ENCODE measurements at places on chromosomes 5 and 9. TPM values are rescaled to one million over a fixed set of nuclear protein-coding genes. Genes with fewer than 3 reads are reported as not detected.
A peak's percentile ranks its signal among the peaks of the same experiment; 100 is the strongest.

DNA sequence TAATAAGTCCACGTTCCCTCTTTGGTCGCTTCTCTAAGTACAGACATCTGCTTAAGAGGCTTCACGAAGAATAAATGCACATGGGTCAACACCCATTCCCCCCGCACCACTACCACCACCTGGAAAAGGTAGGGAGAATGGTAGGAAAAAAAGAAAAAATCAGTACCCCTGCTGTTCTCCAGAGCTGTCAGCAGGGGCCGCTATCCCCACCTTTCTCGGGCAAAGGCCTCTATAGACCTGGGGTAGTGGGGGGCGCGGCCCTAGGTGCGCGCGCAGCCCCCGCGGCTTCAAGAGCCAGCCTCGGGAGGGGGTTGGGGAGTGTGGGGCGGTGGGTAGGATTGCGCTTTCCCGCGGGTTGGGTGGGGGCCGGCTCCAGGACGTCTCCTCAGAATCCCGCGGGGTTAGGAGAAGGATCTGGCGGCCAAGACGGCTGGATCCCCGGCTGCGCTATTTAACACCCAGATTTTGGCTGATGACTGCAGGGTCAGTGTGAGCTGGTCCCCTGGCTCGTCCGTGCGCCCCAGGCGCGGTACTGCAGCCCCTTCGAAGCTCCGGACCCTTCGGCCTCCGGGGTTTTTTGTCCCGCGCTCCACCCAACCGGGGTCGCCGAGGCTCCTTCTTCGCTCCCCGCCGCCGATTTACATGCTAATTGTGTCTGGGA is 1.6 kb upstream of the SEMA6A start:
- H3K4me3 ChIP-seq, result no peak overlapping the region
- H3K27ac ChIP-seq, result no peak overlapping the region
- peaks cover 25% of the 10 kb centered on the region for H3K4me1 ChIP-seq
- H3K36me3 ChIP-seq, result no peaks in the 10 kb centered on the region

DNA sequence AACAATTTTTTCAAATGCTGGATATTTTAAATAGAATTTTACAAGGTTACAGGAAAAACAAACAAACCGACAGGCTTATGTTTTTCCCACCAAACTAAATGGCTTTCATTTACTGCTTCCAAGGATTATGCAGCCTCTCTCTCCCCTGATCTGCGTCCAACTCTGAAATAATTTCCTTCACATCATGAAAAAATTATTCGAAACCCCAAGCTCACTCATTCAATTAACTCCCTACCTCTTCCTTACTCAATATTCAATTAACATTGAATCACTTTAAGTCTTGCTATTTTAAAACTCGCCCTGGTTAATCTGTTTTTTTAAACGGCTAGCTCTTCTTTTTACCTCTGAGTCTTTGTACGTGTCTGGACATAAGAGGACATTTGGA is 336.2 kb downstream of the AGTPBP1 start:
- DNase-seq, result no peak
- no peak overlapping the region for H3K4me3 ChIP-seq
- H3K27ac ChIP-seq, result no peak overlapping the region
- no peaks in the 10 kb centered on the region for H3K36me3 ChIP-seq

Gene TERT
- 11.9 TPM for total RNA-seq

GRCh38 chr9:4983601-4984165 is 1.4 kb upstream of the JAK2 start:
- peak overlapping the region; percentile 94 for H3K27ac ChIP-seq
- peaks cover 64% of the 10 kb centered on the region for H3K4me1 ChIP-seq
- DNase-seq, result no peak
- no peaks in the 10 kb centered on the region for H3K27me3 ChIP-seq
- no peak overlapping the region for H3K4me3 ChIP-seq

Gene NPM1
- total RNA-seq, result 3,905 TPM

DNA sequence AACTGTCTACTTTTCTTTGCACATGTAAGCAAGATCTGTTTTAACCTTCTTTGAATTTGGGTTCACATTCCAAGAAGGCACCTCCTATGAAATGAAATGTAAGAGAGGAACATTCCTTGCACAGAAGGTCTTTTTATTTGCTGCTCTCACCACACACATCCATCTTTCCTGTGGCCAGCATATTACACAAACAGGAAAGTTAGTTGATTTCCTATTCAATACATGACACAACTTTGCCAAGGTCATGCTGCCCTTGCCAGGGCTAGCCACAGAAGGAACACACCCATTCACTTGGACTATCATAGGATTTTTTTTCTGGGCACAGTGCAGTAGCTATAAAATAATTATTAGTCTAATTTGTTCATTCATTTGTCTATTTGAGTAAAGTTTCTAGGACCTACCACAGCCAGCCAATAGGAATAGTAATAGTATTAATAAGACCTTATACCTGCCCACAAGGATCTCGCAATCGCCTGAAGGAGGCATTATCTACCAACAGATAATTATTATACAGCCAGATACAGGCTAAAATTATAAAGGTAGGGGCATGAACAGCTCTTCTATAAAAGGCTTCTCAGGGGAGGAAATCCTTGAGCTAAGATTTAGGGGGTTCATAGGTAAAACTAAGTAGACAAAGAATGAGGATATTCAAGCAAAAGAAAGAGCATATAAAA is 78.1 kb upstream of the NREP start:
- H3K4me1 ChIP-seq, result no peaks in the 10 kb centered on the region
- H3K27me3 ChIP-seq, result no peaks in the 10 kb centered on the region
- no peak overlapping the region for H3K27ac ChIP-seq
- H3K4me3 ChIP-seq, result no peak overlapping the region

GRCh38 chr5:132096904-132097303 is 23.3 kb downstream of the CSF2 start:
- H3K4me1 ChIP-seq, result peaks cover 72% of the 10 kb centered on the region
- DNase-seq, result no peak
- H3K27me3 ChIP-seq, result no peaks in the 10 kb centered on the region
- H3K27ac ChIP-seq, result peak overlapping the region; percentile 86
- H3K4me3 ChIP-seq, result no peak overlapping the region

Gene SPARC
- 0.30 TPM for total RNA-seq

Gene ABITRAM
- 12.2 TPM for total RNA-seq

DNA sequence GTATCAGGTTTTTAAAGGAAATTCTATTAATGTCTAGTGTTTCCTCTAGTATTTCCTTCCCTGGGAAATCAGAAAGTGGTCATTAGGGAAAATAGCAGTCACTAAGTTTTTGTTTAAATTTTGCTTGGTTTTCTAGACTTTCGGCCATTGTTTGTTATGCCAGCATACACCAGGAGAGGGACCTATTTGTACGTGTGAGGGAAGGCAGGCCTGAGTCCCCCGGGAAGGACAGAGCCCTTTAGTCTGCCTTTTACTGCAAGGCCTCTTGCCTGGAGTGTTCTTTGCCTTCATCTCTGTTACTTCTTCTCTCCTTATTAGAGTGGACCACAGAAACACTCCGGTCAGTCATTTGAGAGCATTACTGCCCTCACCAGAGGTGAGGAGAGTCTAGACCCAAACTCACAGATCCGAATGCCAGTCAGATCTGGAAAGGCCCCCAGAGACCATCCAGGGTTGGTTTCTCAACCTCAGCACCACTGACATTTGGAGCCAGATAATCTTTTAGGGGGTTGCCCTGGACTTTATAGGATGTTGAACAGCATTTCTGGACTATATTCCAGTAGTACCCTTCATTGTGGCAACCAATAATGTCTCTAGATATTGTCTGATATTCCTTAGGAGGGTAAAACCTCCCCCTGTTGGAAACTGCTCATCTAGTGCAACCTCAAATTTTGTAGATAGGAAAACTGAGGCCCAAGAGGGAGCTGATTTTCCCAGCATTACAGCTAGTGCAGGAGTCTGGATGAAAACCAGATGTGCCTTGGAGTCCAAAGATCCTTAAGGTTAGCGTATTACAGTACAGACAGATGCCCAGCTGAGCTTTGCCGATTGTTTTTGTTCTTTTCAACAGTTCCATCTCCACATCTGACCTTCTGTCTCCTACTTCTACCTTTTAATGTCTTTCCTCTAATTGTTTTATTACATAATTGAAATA is 93.0 kb upstream of the NIPAL4 start:
- H3K4me3 ChIP-seq, result no peak overlapping the region
- no peak for DNase-seq
- no peaks in the 10 kb centered on the region for H3K27me3 ChIP-seq
- H3K36me3 ChIP-seq, result peaks cover 51% of the 10 kb centered on the region
- H3K4me1 ChIP-seq, result peaks cover 13% of the 10 kb centered on the region

Gene ZSWIM6
- 5.7 TPM for total RNA-seq

DNA sequence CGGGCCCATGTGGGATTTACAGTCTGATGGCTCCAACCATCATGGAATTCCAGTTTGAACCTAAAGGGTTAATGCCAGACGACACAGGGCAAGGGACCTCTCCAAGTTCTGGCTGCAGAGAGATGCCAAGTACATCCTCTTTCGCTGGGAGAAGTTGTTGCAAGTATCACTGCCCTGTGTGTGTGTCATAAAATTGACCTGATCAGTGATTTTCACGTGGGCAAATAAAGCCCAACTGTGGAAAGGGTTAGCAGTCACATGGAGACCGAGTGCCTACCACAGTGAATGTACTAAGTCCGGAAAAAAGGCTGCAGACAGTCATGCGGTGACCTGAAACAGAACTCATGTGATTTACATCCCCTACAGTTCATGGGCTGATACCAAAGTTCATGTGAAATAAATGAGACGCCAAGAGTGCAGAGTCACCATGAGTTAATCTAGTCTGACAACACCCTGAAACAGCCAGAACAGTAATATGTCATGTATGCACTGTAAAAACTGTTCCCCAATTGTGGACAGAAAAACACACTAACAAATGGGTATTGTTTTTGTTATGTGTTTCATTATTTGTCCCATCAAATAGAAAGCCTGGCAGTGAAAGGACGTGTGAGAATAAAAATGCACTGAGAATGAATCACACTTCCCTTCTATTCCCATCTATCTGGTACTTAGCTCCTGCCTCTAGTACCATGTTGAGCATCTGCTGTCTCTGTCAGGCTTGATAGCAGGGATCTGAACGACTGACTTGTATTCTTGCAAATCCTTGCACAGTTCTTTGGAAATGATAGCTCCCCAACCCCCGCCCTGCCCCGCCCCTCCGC is 115.7 kb downstream of the SUSD1 start:
- H3K27ac ChIP-seq, result no peak overlapping the region
- DNase-seq, result no peak
- peaks cover 7% of the 10 kb centered on the region for H3K36me3 ChIP-seq
- no peaks in the 10 kb centered on the region for H3K27me3 ChIP-seq

DNA sequence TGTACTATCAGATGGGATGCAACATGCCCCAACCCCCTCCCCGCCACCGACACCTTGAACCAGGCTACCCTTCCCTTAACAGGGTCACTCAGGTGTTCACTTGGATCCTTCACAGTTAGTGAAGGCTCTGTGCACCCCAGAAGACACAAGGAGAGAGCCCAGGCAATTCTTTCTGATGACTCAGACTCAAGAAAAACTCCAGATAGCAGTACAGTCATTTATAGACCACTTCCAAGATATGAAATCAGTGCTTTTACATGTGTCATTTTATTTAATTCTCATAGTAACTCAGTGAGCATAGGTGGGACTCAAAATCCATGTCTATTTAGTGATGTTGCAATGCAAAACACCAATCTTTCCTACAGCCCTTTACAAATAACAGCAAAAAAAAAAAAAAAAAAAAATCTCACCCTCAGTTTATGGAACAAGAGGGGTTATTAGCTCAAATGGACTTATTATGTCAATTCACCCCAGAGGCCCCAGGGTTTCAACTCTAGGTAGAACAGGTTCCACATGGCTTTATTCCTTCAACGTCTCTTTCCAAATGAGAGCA is 71.9 kb downstream of the FOXD1 start:
- no peaks in the 10 kb centered on the region for H3K36me3 ChIP-seq
- peaks cover 75% of the 10 kb centered on the region for H3K27me3 ChIP-seq
- no peak overlapping the region for H3K4me3 ChIP-seq
- no peak overlapping the region for H3K27ac ChIP-seq

Gene PPP3R2
- not detected for total RNA-seq

Gene DIPK1B
- total RNA-seq, result 0.25 TPM

DNA sequence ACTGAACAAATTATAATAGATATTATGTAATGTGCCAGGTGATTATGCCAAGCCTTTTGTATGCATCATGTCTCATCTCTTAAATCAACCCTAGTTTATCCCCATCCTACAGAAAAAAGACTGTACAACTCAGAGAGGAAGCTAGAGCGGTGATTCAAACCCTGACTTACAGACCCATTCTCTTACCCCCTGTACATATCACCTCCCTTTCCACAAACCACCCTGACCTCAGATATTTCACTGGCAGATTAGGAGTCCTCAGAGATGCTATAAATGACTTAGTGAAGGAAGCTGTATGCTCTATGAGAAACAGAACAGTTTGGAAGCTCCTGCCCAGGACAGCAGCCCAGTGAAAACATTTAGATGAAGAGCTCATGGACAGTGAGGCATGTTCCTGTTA is 79.1 kb upstream of the RARS1 start:
- DNase-seq, result no peak
- peaks cover 19% of the 10 kb centered on the region for H3K4me1 ChIP-seq
- H3K4me3 ChIP-seq, result no peak overlapping the region
- no peak overlapping the region for H3K27ac ChIP-seq
- no peaks in the 10 kb centered on the region for H3K36me3 ChIP-seq

GRCh38 chr5:73673161-73673591 is 47.2 kb downstream of the ARHGEF28 start:
- DNase-seq, result no peak
- no peaks in the 10 kb centered on the region for H3K36me3 ChIP-seq
- H3K27me3 ChIP-seq, result no peaks in the 10 kb centered on the region
- H3K4me3 ChIP-seq, result no peak overlapping the region

DNA sequence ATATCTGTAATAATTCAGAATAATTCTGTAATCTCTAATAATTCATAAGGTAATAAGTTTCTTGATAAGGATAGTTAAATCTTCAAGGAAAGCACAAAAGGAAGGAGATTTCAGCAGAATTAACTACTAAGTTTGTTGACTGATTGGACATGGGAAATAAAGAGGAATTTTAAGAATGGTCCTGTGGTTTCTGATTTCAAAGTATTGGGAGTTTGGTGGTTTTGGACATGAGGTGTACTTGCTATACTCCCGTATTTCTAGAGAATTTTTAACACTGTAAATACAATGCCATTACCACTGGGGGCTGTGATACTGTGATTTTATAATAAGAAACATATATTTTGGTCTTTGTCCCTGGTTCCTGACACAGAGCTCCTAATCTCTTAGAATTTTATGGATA is 123.9 kb downstream of the UNC13B start:
- H3K4me1 ChIP-seq, result no peaks in the 10 kb centered on the region
- H3K36me3 ChIP-seq, result no peaks in the 10 kb centered on the region
- no peak overlapping the region for H3K27ac ChIP-seq
- no peak overlapping the region for H3K4me3 ChIP-seq
- H3K27me3 ChIP-seq, result peaks cover 11% of the 10 kb centered on the region
- no peak for DNase-seq

- no peak overlapping the region for H3K27ac ChIP-seq
- no peaks in the 10 kb centered on the region for H3K27me3 ChIP-seq
- no peak for DNase-seq
- H3K36me3 ChIP-seq, result no peaks in the 10 kb centered on the region
- H3K4me3 ChIP-seq, result no peak overlapping the region
- H3K4me1 ChIP-seq, result no peaks in the 10 kb centered on the region
Measured at GRCh38 chr9:27626244-27627187, 53.2 kb upstream of the C9orf72 start.

- no peaks in the 10 kb centered on the region for H3K4me1 ChIP-seq
- H3K27me3 ChIP-seq, result peaks cover 14% of the 10 kb centered on the region
- no peak overlapping the region for H3K27ac ChIP-seq
- no peaks in the 10 kb centered on the region for H3K36me3 ChIP-seq
Measured at GRCh38 chr9:86413971-86414880, 60.0 kb upstream of the TUT7 start.
